ENCODE measurements at places on chromosomes 12 and 14. TPM values are rescaled to one million over a fixed set of nuclear protein-coding genes. Genes with fewer than 3 reads are reported as not detected.

The ARHGAP9 gene
- 106 TPM for total RNA-seq

The SRRM4 gene
- total RNA-seq = not detected

The UBR7 gene
- 32.9 TPM for total RNA-seq

The KRT77 gene
- total RNA-seq = not detected

The EIF2S3B gene
- 0.48 TPM for total RNA-seq

The SAMD15 gene
- total RNA-seq = 0.41 TPM

The NDUFB1 gene
- total RNA-seq = 78.6 TPM

The CISTR gene
- total RNA-seq = not detected

The HRK gene
- total RNA-seq = not detected

The HELB gene
- total RNA-seq = 17.1 TPM

The PPP1R1A gene
- total RNA-seq = not detected

The GLIPR1L2 gene
- not detected for total RNA-seq

The KRT83 gene
- total RNA-seq = not detected

The TMEM30B gene
- total RNA-seq = 0.46 TPM
